NCI-H82 (cell line): ENCODE measurements at places on chromosomes 11 and 22.

GRCh38 chr22:22450343-22450839 is 58.2 kb downstream of the ZNF280B start:
- DNase-seq: no peak

GRCh38 chr11:8329336-8329735 is 65.7 kb upstream of the LMO1 start:
- no peak for DNase-seq

DNA sequence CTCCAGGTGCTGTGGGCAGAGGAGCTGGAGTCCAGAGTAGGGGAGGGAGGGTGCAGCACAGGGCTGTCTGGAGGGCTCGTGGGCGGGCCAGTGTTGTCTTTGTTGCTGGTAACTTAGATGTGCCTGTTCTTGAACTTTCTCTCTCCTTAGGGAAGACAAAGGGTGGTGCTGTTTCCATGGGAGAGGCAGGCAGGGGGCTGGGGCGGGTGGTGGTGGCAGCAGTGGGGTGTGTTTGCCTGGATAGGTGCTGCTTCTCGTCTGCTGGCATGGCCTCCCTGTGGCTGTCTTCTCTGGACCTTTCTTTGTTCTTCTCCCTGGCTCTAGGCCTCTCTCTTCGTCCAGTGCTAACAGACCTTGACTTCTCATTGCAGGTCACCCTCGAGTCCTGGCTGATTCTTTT is 8.5 kb downstream of the SIDT2 start:
- DNase-seq: no peak

- no peak for DNase-seq
Observed at GRCh38 chr11:29336727-29337575, 679.9 kb downstream of the KCNA4 start.

- DNase-seq: no peak
Observed at GRCh38 chr11:68049509-68050370, 10.9 kb downstream of the TCIRG1 start.

DNA sequence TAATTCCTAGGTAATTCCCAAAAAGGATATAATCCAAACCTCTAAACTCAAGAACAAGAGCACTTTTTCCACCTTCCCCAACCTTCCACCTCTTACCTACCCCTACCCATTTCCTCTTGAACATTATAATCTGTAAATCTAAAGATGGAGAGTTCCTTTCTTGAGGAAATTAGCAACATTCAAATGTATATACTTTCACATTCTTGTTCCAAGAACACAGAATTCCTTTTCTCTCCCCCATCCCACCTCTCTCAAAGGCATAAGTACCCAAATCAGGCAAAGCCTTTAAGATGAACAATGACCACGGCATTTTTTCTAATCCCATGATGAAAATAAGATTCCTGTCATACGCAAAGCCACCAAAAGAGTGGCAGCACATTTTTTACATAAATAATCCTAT is 18.3 kb downstream of the RRAS2 start:
- DNase-seq: no peak

DNA sequence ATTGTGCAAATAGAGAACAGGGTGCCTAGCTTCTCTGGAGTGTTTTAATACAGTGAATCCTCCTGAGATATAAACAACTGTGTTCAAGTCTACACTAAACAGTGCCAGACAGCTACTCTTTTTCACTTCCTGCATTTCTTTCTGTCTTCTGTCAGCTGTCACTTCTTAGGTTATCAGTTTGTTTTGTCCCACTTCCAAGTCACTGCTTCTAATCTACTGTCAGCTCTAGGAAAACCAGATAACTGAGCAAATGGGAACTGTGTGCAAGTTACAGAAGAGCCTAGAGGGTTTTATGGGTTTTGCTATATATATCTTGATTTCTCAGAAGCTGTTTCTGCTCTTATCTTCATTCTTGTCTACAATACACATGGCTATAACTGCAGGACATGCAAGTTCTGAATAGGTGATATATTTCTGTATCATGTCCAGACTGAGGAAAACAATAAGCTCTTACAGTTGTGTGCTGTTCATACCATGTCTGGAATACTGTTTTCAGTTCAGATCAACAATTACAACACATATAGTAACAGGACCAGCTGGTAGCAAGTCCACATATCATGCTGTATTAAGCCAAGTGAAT is 5.8 kb downstream of the PITPNB start:
- DNase-seq: no peak

GRCh38 chr11:128474036-128474874 is 113.1 kb downstream of the ETS1 start:
- no peak for DNase-seq

- no peak for DNase-seq
Observed at GRCh38 chr11:109304159-109304558, 117.8 kb upstream of the C11orf87 start.

- no peak for DNase-seq
Observed at GRCh38 chr11:119685111-119685746, 43.8 kb downstream of the NECTIN1 start.

DNA sequence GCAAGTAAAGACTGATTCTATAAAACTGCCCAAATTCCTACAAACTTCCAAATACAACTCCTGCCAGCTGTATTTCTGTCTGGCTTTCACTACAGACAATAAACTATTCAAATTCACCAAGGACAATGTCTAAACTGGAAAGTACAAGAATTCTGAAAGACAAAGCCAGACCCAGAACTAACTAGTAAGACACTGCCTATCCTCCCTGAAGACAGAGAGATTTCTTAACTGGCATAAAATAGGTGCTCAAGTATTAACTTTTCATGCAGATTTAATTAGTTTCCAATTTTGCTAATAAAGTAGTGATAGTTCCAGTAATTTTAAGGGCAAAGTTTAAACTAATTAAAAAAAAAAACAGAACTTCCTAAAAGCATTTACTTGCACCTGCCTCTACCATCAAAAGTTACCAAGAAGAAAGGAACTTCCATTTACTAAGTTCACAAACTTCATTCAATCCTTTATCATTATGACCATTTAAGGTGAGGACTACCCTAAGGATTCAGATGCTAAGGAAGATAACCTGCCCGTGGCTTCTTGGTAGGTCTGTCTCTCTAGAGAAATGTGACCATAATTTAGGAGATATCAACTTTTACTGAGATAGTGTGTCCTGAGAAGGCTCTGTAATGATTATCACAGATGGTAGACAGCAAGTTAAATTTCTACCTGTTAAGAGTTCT is 45.2 kb downstream of the CELF1 start:
- no peak for DNase-seq
